Left ventricle myocardium superior (tissue), 1 donor: ENCODE measurements at places on chromosomes 3 and 15. TPM values are rescaled to one million over a fixed set of nuclear protein-coding genes. Genes with fewer than 3 reads are reported as not detected.
A peak's percentile ranks its signal among the peaks of the same experiment; 100 is the strongest.

DNA sequence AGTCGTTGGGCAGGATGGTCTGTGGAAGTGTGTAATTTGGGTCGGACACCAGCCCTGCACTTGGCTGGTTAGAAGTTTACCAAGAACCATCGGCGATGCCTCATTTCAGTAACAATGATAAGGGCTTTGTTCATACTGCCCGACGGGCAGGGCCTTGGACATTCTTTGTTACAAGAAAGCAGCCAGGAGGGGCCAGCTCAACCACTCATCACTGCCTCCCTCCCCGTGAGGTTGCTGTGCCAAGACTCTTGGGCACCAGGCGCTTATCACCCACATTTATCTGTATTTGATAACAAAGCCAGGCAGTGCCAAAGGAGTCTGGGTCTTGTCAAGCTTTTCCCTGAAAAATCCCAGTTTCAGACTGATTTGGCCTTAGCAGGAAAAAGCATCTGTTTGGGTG lies 235.0 kb downstream of the ADAMTS17 start:
- no peak for DNase-seq

DNA sequence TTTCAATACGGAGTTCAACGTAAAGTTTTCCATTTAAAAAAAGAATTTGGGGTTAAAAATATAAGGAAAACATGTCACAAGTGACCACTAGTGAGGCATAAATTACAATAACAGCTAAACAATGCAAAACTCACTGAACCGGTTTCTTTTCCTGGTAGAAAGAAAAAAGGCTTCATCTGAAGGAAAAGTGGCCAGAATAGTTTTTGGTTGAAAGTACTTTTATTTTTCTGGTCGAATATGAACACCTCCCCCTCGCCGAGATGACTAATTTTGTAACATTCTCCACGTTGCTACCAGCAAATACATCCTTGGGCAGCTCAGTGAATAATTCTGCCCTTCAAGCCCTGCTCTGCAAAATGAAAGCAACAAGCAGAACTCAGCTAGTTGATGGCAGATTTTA lies 3.9 kb upstream of the SRGAP3 start:
- no peak for DNase-seq

- DNase-seq: peak; percentile 78
These were observed 2.1 kb upstream of the GNAT1 start for GRCh38 chr3:50189274-50189673.

DNA sequence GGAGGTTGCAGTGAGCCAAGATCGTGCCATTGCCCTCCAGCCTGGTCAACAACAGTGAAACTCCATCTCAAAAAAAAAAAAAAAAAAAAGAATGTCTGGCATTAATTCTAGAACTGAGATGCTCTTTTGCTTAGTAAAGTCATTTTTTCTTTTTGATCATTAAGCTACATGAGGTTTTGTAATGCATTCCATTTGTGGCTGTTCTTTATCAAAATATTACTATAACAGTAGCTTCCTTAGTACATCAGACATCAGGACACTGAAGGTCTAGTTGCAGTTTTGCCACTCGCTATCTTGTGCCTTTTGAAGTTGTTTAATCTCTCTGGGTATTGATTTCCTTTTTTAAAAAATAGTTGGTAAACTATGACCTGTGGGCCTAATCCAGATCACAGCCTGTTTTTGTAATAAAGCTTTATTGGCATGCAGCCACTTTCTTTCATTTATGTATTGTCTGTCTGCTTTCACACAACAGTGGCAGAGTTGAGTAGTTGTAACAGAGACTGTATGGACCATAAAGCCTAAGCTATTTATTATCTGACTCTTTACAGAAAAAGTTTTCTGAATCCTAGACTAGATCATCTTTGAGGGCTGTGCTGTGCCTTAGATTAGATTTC lies 76.6 kb downstream of the SLC25A26 start:
- no peak for DNase-seq

GRCh38 chr3:26438325-26438940 lies 184.1 kb upstream of the LRRC3B start:
- no peak for DNase-seq

DNA sequence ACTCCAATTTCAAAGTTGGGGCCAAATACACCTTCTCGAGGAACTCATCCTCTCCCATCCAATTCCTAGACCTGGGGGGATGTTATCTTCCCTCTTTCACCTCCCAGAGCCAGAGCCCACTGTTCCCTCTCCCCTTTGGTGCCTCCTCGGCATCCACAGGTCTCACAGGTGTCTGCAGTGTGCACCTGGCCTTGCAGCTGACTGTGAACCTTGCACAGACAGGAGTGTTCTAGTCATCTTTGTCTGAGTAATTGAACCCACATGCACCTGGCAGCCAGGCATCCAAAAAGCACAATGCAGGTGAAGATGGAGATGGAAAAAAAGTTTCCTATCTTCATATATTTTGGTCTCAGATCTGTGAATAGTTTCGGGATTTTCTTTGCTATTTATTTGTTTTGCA lies 30.8 kb downstream of the PCOLCE2 start:
- no peak for DNase-seq

DNA sequence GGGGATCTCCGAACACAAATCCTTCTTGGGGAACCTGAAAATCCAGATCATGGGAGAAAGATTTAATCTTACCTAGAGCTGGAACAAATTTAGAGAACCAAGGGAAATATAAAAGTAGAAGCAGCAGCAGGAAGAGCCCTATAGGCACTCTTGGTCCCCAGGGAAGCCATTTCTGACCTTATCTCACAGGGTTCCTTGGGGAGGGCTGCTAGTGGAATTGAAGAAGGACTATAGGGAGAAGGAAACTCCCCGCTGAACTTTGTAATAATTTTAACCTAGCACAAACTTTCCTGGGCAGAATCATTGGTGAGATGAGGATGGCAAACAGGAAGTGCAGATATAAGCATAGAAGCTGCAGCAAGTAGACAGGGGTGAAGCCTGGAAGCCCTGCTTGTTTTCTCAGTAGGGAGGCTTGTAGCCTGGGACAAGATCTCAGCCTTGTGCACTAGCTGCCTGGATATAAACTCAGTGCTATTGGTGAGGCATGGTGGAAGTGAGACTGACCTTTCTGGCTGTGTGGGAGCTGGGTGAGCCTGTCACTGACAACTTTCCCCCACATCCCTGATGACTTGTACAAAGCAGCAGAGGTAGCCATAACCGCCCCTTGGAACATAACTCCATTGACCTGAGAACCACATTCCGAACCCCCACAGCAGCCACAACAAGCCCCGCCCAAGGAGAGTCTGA lies 343.0 kb upstream of the TGFBR2 start:
- no peak for DNase-seq

SLC22A14 gene
- total RNA-seq: not detected

ROPN1 gene
- not detected for total RNA-seq
